ENCODE measurements at places on chromosomes 3 and 15.

GRCh38 chr3:169641167-169641566 is 22.3 kb downstream of the MECOM start:
- no peak for DNase-seq

GRCh38 chr3:106119614-106120082 is 250.8 kb upstream of the CBLB start:
- no peak for DNase-seq

- no peak for DNase-seq
These were observed 38.3 kb downstream of the CNTN6 start for GRCh38 chr3:1131166-1131565.

GRCh38 chr15:86002444-86002843 is 77.2 kb upstream of the AGBL1 start:
- no peak for DNase-seq

DNA sequence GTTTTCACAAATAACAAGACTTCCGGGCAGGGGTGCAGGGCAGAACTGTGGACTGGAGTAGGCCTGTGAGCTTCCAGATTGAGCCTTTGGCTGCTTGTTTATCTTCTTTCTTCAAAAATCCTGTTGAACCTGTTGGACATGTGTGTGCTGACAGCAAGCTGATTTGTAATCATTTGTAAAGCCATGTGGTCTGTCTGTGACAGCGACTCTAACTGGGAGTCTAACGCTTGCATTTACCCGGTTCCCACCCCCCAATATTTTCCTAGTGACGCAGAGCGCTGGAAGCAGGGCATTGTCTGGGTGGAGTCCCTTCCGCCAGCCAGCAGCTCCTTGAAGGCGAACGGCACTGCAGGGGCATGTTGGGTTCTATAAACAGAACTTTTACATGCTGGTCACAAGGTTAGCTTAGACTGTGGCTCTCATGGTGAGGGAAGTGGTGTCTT is 85.7 kb upstream of the MYZAP start:
- no peak for DNase-seq

DNA sequence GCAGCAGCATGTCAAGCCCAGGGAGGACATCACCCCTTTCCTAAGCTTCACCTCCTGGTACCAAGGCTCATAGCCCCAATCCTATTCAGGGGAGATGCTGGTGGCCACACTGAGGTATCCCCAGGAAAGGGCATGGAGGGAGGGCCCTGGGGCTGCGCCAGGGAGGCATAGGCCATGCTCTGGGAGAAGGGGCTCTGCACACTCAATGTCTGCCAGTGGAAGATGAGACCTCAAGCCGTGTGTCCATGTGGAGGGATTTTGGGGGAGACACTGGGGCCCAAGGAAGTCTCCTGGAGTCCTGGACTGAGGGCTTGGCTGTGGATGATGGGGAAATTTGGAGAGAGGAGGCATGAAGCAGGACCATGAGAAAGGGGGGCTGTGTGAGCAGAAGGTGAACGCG is 21.2 kb upstream of the PRR23E start:
- DNase-seq: no peak

DNA sequence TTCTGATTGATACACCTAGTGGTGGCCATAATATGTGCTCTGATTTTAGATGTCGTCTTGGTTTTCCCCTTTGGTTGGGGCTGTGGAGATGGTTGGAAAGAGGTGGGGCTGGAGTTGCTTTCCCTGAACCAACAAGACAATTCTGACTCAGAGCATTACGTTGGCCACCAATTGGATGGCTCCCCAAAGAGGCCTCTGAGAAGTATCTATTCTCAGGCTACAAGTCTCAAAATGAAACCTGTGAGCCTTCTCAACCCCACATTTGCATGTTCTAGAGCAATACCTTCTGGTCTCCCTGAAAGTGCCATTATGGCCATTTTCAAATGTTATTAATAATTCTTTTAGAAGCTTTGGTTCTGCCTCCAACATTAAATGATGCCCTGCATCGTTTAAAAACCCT is 188.4 kb upstream of the WNT5A start:
- DNase-seq: no peak

DNA sequence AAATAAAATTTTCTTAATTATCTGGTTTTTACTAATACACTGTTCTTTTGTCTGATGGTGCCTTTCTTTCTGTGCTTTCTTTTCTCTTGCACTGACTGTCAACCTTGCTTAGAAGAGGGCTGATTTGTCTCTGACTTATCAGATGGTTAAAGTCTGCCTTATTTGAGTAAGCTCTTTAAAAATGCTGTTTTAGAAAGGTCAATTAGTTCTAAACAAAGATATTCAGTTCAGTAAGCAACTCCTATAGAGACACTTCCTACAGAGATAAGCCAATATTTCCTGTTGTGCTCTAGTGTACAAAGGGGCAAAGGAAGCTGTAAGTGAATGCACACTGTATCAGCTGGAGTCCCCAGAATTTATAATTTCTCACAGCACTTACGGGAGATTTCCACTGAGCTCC is 153.4 kb upstream of the TSPAN3 start:
- no peak for DNase-seq

DNA sequence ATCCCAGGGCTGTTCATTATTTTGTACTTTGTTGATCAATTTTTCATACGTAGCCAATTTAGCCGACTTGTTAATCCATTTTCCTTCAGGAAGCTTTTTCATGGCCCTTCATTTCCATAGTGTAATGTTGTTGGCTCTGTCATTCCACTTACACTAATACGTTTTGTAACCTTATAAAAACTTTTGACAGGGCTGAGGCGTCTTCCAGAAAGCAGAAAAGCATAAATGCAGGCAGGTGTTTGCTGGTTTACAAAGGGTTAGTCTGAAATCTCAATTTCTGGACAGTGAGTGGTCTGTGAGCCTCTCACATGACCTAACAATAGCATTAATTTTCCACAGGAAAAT is 444.0 kb downstream of the OTOL1 start:
- no peak for DNase-seq

- DNase-seq: peak; percentile 47
These were observed 600.8 kb downstream of the FOXP1 start for GRCh38 chr3:70982700-70983140.

DNA sequence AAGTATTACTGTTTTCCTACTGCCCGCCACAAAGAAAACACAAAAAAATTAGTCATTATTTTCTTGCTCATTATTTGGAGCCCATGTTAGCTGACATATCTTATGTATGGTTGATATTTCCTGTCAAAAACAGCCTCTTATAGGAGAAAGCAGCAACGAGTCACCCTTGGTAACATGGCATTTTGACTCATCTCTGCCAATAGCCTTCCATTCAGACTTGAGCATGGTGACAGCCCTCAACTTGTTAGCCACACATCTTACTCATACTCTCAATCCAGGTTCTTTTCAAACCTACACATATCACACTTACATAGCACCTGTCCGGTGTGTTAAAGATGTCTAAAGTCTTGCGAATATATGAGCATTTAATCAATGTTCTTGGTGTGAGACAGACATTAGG is 109.4 kb upstream of the SAMMSON start:
- DNase-seq: no peak

DNA sequence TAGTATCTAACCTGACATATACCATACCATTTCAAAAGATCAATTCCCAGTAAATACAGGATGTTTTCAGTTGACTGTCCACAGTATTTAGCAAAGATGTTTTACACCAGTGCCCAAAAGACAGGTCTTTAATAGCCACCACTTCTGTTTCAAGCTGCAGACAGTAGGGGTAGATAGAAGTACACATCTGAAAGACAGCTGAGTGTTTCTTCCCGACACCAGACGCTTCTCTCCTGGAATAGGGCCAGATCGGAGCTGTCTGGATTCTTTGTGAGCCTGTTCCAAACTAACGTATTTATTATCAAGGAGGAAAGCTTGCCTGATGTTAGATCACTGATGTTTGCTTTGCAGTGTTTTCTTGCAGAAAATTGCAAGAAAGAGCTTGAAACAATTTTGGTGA is 136.1 kb upstream of the RBMS3 start:
- no peak for DNase-seq

DNA sequence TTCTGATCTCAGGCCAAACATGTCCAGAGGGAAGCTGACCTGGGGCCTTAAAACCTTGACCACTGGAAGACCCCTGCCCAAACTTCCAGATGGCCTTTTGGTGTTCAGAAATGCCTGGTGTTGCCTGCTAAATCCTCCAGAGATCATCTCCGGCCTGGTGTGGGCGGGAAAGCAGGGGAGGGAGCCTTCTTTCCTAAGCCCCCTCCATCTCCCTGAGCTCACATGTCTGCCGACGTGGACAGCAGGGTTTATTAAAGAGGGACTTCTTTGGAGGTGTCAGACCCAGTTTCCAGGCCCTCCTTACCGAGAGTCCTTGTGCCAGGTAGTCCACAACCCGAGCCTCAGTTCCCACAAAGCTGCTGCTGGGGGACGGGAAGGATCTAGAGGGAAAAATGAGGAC is 55.9 kb upstream of the SLC6A1 start:
- DNase-seq: no peak

DNA sequence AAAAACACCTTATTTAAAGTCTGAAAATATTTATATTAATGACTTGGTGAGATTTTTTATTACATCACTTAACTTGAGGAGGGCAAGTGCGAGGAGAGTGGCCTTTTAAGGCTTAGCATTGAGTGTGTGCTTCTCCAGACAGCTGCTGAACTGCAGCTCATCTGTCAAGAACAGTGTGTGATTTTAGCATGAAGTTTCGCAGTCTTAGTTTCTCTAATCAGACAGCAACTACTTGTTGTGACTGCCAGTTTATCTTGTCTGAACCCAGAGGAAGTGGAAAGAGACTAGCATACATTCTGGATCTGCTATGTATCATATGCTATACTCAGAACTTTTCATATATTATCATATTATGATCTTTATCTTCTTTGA is 291.7 kb upstream of the ROPN1 start:
- no peak for DNase-seq

GRCh38 chr3:170752571-170753155 is 117.3 kb downstream of the RPL22L1 start:
- no peak for DNase-seq

DNA sequence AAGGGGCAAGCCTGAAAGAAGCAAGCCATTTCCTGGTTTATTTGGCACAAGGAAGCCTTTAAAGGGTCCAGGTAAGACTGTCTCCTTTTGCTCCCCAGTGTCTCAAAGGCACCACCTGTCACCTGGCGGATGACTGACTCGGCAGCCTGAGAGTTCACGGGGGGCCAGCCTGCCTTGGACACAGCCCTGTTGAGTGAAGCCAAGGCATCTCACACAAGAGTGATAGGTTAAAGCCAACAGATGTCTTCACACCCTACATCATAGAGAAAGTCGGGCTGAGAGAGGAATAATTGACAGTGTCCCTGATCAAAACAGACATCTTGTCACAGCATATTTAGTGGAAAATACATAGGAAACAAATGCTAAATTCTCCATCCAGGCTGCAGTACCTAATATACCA is 28.2 kb upstream of the LIPC start:
- DNase-seq: no peak

DNA sequence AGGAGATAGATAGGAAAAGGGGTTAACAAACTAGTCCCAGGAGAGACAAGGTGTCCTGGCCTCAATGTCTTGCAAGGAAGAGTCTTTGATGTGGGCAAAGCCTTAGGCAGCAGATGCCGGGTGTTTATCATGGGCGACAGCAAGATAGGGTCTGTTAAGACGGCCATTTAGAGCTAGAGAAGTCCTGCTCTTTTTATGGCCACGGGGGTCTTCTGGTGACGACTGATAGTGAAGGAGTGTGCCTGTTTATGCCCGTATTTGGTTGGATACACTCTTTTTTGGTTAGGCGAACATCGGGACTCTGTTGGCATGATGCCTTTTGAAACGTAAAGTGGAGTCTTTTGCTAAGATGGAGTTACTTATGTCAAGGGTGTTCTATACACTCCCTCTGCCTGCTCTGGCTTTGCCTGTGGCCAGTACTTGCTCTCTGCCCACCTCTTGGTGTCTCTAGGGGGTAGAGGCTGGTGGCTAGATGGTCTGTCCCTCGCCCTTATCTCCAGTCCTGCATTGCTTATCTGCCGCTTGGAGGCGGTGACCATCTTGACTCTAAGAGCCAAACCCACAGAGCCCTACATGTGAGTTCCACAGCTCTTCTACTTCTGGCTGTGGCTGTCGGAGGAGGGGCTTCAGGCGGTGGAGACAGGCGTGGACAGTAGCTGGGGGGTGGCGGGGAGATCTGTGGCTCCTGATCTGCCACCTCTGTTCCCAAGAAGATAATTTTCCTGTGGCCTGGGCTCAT is 55.8 kb upstream of the ZBTB38 start:
- no peak for DNase-seq

DNA sequence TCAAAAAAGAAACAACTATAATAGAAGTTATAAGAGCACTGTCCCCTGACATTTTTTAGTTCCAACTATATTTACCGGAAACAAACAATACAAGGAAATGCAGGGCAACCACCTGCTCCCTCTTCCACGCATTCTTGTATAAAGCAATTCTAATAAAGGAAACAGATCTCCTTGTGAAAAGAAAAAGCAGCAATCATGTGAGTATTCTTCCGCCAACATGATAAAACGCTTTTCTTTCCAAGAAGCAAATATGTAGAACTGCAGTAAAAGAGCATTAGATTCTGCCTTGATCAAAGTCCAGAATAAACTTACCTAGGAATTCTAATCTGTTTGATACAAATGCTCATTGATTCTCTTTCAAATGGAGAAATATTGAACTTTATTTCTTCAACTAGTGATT is 230.3 kb downstream of the CNTN3 start:
- no peak for DNase-seq

DNA sequence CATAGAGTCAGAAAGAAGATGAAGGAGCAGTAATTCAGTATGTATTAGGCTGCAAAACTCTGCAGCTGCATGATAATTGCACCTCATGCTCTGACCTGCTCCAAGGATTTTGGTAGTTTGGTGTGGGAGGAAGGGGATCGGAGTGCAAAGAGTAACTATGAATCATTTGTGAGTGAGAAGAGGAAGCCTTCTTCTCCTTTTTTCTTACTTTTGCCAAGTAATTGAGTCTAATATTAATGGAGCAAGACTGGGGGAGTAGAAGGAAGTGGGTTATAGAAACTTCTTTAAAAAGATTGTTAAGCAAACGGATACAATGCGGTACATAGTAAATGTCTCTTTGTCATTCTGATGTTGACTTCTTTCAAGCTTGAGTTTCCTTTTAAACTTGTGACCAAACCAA is 276.5 kb downstream of the EDEM1 start:
- no peak for DNase-seq

- no peak for DNase-seq
These were observed 28.2 kb downstream of the MYEF2 start for GRCh38 chr15:48149858-48150257.

GRCh38 chr3:84958495-84959469 is at the start of gene CADM2:
CADM2 (plus strand) TSS chr3:84958989.
- DNase-seq: peak; percentile 7

DNA sequence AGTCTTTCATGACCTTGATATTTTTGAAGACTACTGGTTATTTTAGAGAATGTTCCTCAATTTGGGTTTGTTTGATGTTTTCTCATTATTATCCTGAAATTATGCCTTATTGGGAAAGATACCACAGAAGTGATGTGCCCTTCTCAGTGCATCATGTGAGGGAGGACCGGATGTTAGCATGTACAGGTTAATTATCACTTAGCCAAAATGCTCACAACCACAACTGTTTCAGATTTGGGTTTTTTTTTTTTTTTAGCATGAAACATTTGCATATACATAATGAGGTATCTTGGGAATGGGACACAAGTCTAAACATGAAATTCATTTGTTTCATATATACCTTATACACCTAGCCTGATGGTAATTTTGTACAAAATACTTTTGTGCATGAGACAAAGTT is 59.8 kb downstream of the PIK3R4 start:
- no peak for DNase-seq

Measured in amniotic stem cell (primary cell).